D721Med (cell line): ENCODE measurements at places on chromosomes 7 and 10.

GRCh38 chr7:81207801-81208200, 288.9 kb upstream of the SEMA3C start:
- DNase-seq: no peak

DNA sequence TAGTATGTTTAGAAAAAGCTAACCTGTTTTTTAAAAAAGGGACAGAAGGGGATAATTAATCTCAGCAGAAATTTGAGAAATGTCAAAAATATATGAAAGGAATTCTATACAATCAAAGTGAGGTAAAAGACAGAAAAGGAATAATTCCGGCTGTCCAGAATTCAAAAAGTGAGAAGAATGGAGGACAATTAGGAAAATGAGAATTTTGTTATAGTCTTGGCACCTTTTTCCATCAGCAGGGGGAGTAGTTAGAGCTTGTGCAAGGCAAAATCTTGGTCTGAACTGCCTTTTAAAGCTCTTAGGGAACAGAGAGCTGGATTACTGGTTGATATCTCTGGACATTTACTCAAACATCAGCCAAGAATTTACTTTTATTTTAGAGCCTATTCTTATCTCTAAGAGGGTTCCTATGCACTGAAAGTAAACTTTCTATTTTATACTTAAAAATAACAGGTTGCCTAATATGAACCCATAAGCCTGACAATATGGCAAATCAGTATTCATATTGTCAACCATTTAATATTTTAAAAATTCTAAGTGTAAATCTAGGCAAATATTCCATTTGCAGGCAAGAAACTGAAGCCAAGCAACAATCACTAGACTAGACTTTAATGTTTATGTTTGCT, 185.6 kb downstream of the ANK3 start:
- no peak for DNase-seq

GRCh38 chr10:86188326-86188725, 178.3 kb downstream of the GRID1 start:
- no peak for DNase-seq

DNA sequence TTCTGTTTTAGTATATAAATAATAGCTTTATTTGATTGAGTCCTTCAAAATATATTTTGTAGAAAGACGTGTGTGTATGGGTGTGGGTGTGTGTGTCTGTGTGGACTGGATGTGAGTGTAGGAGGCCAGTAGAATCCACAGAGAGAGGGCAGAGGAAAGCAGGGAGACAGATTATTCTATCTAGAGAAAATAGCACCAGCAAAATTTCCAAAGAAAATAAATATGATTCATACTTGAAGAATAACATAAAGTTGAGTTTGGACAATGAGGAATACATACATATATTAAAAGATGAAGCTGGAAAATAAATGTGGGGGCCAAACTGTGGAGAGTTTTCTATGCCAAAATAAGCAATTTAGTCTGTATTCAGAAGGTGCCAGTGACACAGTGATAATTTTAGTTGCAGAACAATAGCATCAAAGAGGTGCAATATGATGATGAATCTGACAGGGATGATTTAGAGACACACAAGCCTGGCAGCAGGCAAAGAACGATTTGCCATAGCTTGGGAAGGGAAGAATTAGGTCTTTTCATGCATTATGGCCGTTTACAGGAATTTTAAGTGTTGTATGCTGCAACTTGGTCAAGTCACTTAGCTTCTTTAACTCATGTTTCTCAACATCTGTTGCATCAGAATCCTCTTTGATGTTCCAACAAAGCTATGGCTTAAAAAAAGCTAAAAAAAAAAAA, 121.3 kb downstream of the SEMA3A start:
- DNase-seq: no peak

GRCh38 chr10:369221-369683, 234.0 kb downstream of the ZMYND11 start:
- DNase-seq: no peak

GRCh38 chr7:70063371-70063770, 465.1 kb downstream of the AUTS2 start:
- DNase-seq: no peak

- no peak for DNase-seq
Observed at GRCh38 chr10:5553400-5554170, 28.8 kb downstream of the CALML3 start.

DNA sequence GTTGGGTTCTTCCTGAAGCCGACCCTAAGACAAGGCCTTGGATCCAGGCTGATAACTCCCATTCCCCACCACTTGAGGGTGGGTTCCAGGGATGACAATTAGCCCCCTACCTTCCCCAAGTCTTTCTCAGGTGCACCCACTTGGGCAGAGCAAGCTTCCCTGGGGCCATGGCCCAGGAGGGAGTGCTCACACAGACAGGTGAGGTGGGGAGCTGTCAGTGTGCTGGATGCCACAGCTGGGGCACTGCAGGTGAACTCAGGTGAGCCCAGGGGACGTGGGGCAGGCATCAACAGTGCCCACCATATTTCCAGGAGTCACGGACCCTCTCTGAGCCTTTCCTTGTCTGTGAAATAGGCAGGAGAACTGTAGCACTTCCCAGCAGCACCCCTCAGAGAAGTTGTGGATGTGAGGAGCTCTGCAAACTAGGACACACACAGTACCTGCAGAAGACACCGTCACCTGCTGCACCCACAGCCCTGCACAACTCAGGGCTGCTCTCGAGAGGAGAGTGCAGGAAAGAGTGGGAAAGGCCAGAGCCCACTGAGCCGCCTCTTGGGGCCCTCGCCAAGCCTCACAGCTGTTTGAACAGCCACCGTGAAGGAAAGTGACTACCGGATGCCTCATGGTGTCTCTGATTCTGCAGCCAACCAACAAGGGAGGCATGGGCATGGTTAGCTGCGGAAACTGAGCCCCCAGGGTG, 17.9 kb downstream of the SH3PXD2A start:
- no peak for DNase-seq

DNA sequence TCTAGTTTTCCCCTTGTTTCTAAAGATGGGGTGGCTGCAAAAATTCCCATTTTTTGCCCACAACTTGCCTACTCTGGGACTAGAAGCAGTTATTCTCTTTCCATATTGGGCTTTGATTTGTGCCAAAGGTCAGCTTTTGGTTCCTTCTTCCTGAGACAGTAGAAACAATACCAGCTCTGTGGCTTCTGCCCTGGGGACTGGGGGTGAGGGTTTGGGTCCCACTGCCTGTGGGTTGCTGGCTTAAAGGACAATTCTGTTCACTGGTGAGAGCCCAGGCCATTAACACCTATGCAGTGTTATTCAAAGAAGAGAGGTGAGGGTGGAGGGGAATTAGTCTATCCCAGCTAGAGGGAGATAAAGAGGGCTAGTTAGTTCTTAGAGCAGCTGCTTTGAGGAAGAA, 171.5 kb downstream of the CPEB3 start:
- DNase-seq: no peak

DNA sequence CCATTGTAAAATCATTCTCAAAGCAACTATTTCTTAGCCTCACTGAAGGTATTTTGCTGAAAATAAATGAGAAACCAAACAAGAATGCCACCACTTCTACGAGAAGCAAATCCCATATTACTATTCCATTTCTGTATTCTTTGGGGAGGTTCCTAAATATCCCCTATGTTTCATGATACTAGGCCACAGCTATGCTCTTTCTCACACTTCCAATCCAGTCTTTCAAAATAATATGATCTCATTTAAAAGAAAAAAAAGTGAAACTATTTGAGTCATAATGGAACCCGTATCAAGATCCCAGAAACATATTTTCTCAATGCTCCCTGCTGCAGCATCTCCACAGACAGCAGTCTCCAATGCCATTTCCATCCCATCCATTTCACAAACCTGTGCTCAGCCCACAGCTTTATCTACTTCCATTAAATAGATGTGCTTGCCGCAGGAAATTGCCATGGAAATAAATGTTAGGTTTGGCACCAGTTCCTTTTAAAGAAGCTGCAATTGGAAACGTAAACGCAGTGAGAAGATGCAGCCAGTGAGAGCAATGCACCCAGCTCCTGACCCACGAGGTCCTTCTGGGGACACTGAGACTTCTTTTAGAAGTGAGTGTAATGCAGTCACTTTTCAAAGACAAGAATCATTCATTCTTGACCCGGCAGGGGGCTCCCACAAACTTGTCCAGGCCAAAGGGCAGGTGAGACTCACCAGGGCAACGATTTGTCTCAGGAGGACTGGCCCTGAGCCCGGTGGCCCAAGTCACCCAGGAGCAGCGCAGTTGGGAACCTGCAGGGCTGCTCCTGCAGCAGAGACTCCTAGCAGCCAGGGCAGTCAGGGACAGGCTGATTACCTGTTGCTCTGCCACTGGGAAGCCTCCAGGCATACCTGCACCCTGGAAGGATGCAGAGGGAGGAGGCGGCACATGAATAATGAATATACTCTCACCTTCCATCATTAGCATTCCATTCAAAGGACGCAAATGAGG, 99.6 kb downstream of the C10orf90 start:
- DNase-seq: no peak

GRCh38 chr7:115153176-115153575, 231.3 kb downstream of the MDFIC start:
- DNase-seq: no peak

GRCh38 chr10:69451784-69452251, 553 bp downstream of the TSPAN15 start:
- DNase-seq: no peak

DNA sequence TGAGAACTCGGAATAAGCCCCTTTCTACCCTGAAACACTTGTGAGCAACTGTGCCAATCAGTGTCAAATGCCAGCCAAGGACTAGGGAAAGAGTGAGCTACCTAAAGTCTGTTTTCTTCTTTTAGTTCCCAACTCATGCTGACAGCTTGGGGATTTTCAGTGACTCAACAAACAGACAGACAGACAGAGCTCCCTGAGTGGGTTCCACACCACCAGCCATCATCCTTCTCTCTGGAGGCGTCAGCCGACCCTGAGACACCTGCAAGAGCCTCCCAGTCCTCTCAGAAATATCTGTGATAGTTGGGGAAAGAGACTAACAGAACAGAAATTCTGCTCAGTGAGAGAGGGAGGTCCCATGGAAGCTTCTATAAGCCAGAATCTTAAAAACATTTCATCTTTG, 49.5 kb downstream of the GATA3 start:
- no peak for DNase-seq

GRCh38 chr10:79446758-79447084, 1.3 kb upstream of the ZCCHC24 start:
- no peak for DNase-seq

- DNase-seq: no peak
Observed at GRCh38 chr10:133227256-133227655, 2.8 kb upstream of the UTF1 start.

DNA sequence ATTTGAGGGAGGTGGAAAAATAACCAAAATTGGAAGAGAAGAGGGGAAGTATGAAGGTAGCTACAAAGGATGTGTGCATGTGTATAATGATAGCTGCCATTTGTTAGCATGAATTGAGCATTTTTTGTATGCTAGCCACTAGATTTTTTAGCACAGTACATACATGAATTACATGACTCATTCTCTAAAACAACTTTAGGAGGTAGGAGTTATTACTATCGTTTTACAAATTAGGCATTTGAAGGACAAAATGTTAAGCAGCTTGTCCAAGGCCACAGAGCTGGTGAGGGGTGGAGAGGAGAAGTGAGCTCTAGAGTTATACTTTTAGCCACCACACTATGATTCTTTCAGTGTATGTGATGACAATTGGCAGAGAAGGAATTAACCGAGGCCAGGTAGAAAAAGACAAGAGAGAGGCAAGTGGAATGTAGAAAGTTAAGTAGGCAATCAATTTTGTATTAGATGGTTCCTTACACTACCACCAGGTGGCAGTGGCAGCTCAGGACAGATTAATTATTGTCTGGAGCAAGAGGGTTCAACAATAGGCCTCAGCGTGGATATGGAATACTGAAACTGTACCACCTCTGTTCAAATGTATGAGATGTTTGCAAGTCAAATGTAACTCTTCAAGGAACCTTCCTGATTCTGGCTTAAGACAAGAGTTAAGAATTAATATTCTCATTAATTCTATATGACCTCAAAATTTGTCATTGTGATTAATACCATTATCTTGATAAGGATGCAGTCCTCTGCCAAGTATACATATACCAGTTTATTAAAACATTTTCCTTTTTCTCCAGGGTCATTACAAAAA, 128.0 kb downstream of the MBL2 start:
- no peak for DNase-seq

DNA sequence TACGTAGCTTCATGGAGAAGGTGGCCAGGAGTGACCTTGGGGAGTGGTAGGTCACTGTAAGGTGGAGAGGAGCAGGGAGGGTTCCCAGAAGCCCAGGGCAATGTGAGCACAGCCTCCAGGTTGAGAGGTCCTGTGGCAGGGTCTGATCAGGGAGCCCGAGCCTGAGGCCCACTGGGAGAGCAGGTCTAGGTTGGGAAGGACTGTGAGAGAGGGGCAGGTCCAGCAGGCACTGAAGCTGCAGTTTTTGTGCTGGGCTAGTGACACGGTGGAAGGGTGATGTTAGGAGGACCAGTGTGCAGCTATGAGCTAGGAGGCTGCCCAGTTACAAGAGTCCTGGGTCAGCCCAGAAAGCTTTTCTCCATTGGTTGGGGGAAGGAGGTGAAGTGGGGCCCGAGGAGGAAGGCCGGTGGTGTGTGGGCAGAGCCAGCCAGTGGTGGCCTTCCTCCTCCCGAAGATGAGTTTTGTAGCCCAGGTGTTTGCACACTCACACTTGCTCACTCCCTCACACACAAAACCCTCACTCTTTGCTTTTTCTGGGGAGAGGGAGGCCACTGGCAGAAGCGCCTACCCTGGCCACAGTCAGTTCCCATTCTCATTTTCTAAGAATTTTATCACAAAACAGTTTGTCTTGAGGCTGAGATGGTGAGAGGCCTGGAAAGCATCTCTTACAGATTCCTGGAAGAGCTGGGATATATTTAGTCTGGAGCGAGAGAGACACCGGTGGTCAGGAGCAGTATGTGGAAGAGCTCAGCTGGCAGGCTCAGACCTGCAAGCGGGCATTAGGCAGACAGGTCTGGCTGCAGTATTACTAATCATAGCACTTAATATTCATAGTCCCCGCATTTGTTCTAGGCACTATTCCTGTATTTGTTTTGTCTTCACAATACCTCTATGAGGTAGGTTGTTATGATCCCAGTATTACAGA, 57.1 kb downstream of the ZNF467 start:
- DNase-seq: no peak

DNA sequence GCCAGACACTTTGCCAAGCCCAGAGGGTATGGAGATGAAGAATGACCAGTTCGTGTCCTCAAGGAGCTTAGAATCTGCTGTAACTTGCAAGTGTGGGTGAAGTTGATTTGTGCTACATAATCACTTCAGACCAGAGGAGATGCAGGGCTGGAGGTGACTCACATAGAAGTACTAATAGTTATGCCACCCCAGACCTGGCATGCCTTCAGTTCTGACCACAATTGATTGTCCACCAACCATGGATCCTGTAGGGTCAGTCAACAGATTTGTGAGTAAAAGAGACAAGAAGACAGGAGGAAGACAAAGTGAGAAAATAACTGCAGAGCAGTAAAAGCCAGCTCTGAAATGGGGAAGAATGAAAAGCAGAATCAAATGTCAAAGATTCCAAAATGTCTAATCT, 51.2 kb upstream of the BMPER start:
- no peak for DNase-seq

- DNase-seq: no peak
Observed at GRCh38 chr10:69265521-69265920, 12.8 kb upstream of the HK1 start.

GRCh38 chr10:131199646-131200045, 111.9 kb downstream of the TCERG1L start:
- no peak for DNase-seq

GRCh38 chr7:22885797-22886261, 63.2 kb upstream of the TOMM7 start:
- no peak for DNase-seq
